ENCODE measurements at places on chromosomes 4 and X. TPM values are rescaled to one million over a fixed set of nuclear protein-coding genes. Genes with fewer than 3 reads are reported as not detected.

The RAB40AL gene
- total RNA-seq = 2.9 TPM

DNA sequence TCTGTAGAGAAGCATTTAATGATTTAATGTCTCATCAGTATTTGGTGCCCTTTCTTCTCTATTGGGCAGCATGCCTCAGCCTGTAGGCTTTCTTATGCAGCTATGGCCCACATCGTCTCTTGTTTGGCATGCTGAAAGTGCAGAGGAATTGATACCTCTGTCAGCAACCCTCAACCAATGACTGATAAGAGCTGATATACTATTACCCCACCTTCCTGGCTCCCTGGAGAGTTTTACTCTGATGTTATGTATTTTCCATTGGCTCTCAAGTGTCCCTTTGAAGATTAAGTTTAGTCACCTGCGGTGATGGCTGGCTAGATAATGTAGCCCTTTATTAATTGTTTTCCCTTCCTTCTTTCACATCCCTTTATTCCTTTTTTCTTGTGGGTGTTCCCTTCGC is 41.2 kb upstream of the PDHA2 start:
- H3K27ac ChIP-seq = no peak overlapping the region
- no peak overlapping the region for H3K4me3 ChIP-seq
- no peaks in the 10 kb centered on the region for H3K4me1 ChIP-seq

GRCh38 chr4:80027611-80028010 is 45.4 kb downstream of the ANTXR2 start:
- H3K27me3 ChIP-seq = no peaks in the 10 kb centered on the region
- H3K27ac ChIP-seq = no peak overlapping the region
- peaks cover 2% of the 10 kb centered on the region for H3K36me3 ChIP-seq

DNA sequence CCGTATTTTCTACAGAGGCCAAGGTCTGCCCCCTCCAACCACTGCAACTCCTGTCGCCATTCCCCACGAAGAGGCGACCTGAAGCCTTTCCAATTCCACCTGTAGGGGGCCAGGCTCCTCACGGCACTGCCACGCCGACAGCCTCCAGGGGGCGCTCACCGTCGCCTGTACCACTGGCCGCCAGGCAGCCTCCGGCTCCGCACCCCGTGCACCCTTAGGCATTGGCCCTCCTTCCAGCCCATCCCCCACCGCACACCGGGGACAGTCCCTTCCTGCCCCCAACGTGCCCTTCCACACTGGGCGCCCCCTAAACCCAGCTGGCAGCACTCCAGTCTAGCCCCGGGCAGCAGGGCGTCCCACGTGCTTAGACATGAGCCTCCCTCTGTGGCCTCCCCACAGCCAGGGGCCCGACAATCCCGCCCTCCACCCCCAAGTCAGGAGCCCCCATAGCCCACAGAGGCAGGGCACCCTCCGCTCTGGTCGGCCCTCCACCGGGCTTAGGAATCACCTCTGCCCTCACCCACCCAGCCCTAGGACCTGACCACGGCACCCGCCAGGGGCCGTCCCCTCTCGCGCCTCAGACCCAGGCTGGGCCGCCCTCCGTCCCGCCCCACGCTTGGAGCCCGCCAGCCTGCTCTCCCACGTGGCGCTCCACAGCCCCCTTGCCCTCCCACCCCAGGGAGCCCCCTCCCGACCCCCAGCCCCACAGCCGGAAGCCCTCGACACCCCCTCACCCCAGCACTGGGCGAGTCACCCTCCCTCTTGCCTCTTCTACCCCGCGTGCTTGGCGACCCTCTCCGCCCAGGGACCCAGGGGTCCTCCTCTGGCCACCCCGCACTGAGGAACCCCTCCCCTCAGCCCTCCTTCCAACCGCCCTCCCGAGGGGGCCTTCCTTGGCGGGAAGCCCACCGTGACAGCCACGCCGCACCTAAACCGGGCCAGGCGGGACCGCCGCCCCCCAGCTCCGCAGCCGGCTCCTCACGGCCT is 711 bp downstream of the PNMA6E start:
- no peak overlapping the region for H3K27ac ChIP-seq
- H3K4me3 ChIP-seq = no peak overlapping the region
- no peaks in the 10 kb centered on the region for H3K36me3 ChIP-seq
- no peaks in the 10 kb centered on the region for H3K27me3 ChIP-seq

- no peak for DNase-seq
- H3K27ac ChIP-seq = no peak overlapping the region
- no peaks in the 10 kb centered on the region for H3K36me3 ChIP-seq
- no peak overlapping the region for H3K4me3 ChIP-seq
Measured at GRCh38 chr4:2336659-2337058, 74.8 kb upstream of the MXD4 start.

- H3K4me1 ChIP-seq = no peaks in the 10 kb centered on the region
- DNase-seq = no peak
- H3K27me3 ChIP-seq = no peaks in the 10 kb centered on the region
- no peak overlapping the region for H3K27ac ChIP-seq
- no peak overlapping the region for H3K4me3 ChIP-seq
Measured at GRCh38 chrX:68754406-68754805, 74.4 kb upstream of the EFNB1 start.

DNA sequence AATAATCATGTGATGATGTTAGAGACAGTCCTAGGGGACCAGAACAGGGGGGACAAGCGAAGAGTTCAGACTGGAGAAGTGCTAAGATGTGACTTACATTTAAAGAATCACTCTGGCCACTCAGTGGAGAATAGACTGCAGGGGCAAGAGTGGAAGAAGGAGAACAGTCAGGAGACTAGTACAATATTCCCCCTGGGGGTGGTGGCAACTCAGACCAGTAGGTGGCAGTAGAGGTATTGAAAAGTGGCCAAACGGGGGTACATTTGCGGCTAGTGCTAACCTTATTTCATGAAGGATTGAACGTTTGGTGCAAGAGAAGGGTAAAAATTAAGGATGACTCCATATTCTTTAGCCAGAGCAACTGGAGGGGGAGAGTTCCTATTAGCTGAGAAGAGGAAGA is 2.7 kb upstream of the BMX start:
- no peaks in the 10 kb centered on the region for H3K36me3 ChIP-seq
- no peaks in the 10 kb centered on the region for H3K27me3 ChIP-seq
- H3K4me1 ChIP-seq = no peaks in the 10 kb centered on the region
- H3K4me3 ChIP-seq = no peak overlapping the region

- no peak for DNase-seq
- no peaks in the 10 kb centered on the region for H3K27me3 ChIP-seq
- no peaks in the 10 kb centered on the region for H3K36me3 ChIP-seq
- no peak overlapping the region for H3K4me3 ChIP-seq
- H3K4me1 ChIP-seq = no peaks in the 10 kb centered on the region
Measured at GRCh38 chr4:176794151-176794550, 1.4 kb upstream of the VEGFC start.

The ANAPC10 gene
- total RNA-seq = 20.2 TPM

The RAP1GDS1 gene
- 35.3 TPM for total RNA-seq

DNA sequence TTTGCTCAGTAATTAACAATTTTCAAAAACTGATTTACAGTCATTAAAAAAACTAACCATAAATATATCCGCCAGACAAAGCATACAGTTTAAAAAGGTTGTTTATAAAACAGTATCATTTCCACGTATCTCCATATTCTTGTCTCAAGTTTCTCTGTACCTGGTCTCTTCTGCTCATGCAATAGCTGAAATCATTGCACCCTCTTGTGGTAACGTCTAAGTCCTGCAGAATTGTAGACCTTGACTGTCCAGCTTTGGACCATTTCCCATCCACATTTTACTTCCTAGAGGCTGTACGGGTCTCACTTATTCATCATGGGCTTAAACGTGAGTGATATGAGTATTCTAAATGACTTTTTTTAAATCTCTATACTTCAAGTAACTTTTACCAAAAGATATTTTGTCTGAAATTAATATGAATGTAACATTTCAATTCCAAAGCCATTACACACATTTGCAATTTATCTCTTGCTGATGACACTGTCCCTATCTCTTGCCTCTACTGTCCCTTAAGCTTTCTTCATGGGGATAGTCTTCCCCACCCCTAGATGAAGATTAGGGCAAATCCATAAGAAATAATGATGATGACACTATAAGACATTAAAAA is 118.5 kb downstream of the BTC start:
- no peaks in the 10 kb centered on the region for H3K4me1 ChIP-seq
- H3K4me3 ChIP-seq = no peak overlapping the region
- no peak for DNase-seq
- H3K36me3 ChIP-seq = no peaks in the 10 kb centered on the region

DNA sequence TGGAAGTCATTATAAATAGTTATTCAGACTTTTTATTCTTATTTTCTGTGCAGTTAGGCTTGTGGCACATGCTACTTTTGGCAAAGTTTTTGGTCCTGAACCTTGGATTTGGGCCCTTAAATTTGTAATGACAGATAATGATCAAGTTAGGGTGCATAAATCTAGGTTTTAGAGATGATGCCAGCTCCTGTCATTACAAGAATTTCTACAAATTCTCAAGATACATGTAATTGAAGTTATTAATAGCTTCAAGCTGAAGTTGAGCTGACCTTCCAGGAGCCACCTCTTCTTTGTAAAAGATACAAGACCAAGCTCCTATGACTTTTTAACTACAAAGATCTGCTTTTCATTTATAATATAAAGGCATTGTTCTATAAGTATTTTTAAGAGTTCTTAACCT is 255.6 kb upstream of the UGT8 start:
- no peak for DNase-seq
- H3K36me3 ChIP-seq = no peaks in the 10 kb centered on the region
- H3K27ac ChIP-seq = no peak overlapping the region
- H3K4me3 ChIP-seq = no peak overlapping the region

The LANCL3 gene
- total RNA-seq = 2.2 TPM

- DNase-seq = no peak
- no peaks in the 10 kb centered on the region for H3K4me1 ChIP-seq
- H3K27me3 ChIP-seq = no peaks in the 10 kb centered on the region
- no peak overlapping the region for H3K27ac ChIP-seq
- H3K4me3 ChIP-seq = no peak overlapping the region
- no peaks in the 10 kb centered on the region for H3K36me3 ChIP-seq
Measured at GRCh38 chr4:167956676-167957075, 135.7 kb upstream of the ANXA10 start.

- H3K4me3 ChIP-seq = no peak overlapping the region
- H3K36me3 ChIP-seq = no peaks in the 10 kb centered on the region
- no peak overlapping the region for H3K27ac ChIP-seq
- no peak for DNase-seq
- no peaks in the 10 kb centered on the region for H3K4me1 ChIP-seq
Measured at GRCh38 chr4:54819034-54819433, 161.3 kb downstream of the KIT start.

GRCh38 chr4:7788193-7788592 is 151.5 kb downstream of the AFAP1 start:
- H3K4me1 ChIP-seq = no peaks in the 10 kb centered on the region
- no peaks in the 10 kb centered on the region for H3K36me3 ChIP-seq
- no peak overlapping the region for H3K27ac ChIP-seq
- DNase-seq = no peak
- H3K4me3 ChIP-seq = no peak overlapping the region
- no peaks in the 10 kb centered on the region for H3K27me3 ChIP-seq

- no peaks in the 10 kb centered on the region for H3K27me3 ChIP-seq
- DNase-seq = no peak
- H3K4me3 ChIP-seq = no peak overlapping the region
- H3K4me1 ChIP-seq = no peaks in the 10 kb centered on the region
Measured at GRCh38 chr4:181870326-181870725, 372.9 kb upstream of the TENM3 start.

GRCh38 chrX:150293311-150294013 is 69.7 kb upstream of the MAMLD1 start:
- H3K27me3 ChIP-seq = no peaks in the 10 kb centered on the region
- H3K27ac ChIP-seq = no peak overlapping the region
- no peaks in the 10 kb centered on the region for H3K36me3 ChIP-seq
- H3K4me1 ChIP-seq = no peaks in the 10 kb centered on the region

- no peaks in the 10 kb centered on the region for H3K36me3 ChIP-seq
- H3K4me3 ChIP-seq = no peak overlapping the region
- no peak overlapping the region for H3K27ac ChIP-seq
- no peaks in the 10 kb centered on the region for H3K4me1 ChIP-seq
- no peaks in the 10 kb centered on the region for H3K27me3 ChIP-seq
- DNase-seq = no peak
Measured at GRCh38 chrX:16130707-16131106, 7.3 kb downstream of the GRPR start.

GRCh38 chr4:109616243-109616642 is 56.2 kb downstream of the MCUB start:
- no peak overlapping the region for H3K4me3 ChIP-seq
- no peak overlapping the region for H3K27ac ChIP-seq
- DNase-seq = no peak
- H3K4me1 ChIP-seq = no peaks in the 10 kb centered on the region
- H3K36me3 ChIP-seq = no peaks in the 10 kb centered on the region

GRCh38 chrX:43500996-43501694 is 155.0 kb upstream of the MAOA start:
- H3K36me3 ChIP-seq = no peaks in the 10 kb centered on the region
- no peak overlapping the region for H3K4me3 ChIP-seq
- no peak overlapping the region for H3K27ac ChIP-seq
- no peaks in the 10 kb centered on the region for H3K4me1 ChIP-seq

- H3K4me1 ChIP-seq = no peaks in the 10 kb centered on the region
- no peaks in the 10 kb centered on the region for H3K36me3 ChIP-seq
- DNase-seq = no peak
- peak overlapping the region; percentile 6 for H3K27ac ChIP-seq
Measured at GRCh38 chrX:124194199-124194598, 138.3 kb upstream of the TEX13D start.

The ANKRD37 gene
- total RNA-seq = 22.2 TPM

The LUZP4 gene
- not detected for total RNA-seq

- no peaks in the 10 kb centered on the region for H3K4me1 ChIP-seq
- H3K4me3 ChIP-seq = no peak overlapping the region
Measured at GRCh38 chr4:100359441-100359840, 158.4 kb downstream of the EMCN start.

- H3K4me3 ChIP-seq = no peak within 1 kb of the TSS
- no peaks in the 10 kb centered on the region for H3K36me3 ChIP-seq
- peak; percentile 52 for DNase-seq
- H3K4me1 ChIP-seq = no peaks in the 10 kb centered on the region
- no peaks in the 10 kb centered on the region for H3K27me3 ChIP-seq
- no peak within 1 kb of the TSS for H3K27ac ChIP-seq
Measured at GRCh38 chrX:100928660-100929613, at the start of gene XKRX. XKRX (minus strand) TSS chrX:100928917; CDS start chrX:100928304, 613 bp downstream.

- no peaks in the 10 kb centered on the region for H3K36me3 ChIP-seq
- H3K4me3 ChIP-seq = no peak overlapping the region
- H3K27ac ChIP-seq = no peak overlapping the region
- H3K4me1 ChIP-seq = peaks cover 6% of the 10 kb centered on the region
Measured at GRCh38 chr4:38080061-38080974, 120.1 kb downstream of the PTTG2 start.

- no peaks in the 10 kb centered on the region for H3K27me3 ChIP-seq
- DNase-seq = no peak
- no peaks in the 10 kb centered on the region for H3K36me3 ChIP-seq
- no peaks in the 10 kb centered on the region for H3K4me1 ChIP-seq
- H3K27ac ChIP-seq = no peak overlapping the region
Measured at GRCh38 chr4:31275906-31276305, 555.7 kb downstream of the PCDH7 start.

DNA sequence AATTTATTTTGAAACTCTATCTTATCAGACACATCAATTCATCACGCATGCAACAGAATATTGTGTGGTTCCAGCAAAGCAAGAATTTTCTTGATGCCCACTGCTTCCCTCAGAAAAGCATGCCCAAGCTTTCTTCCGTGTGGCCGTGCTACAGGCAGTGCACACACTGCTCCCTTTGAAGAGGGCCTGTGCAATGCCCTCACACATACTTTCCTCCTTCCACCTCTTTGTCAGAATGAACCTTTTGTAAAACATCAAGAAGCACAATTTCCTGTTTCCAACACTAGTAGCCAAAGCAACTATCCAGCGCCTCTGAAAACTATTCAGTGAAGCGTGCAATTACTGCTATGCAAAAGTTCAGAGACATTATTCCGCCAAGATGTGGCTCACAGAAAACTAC is 201.7 kb downstream of the NLGN4X start:
- H3K36me3 ChIP-seq = no peaks in the 10 kb centered on the region
- no peak for DNase-seq
- no peak overlapping the region for H3K27ac ChIP-seq
- H3K4me1 ChIP-seq = no peaks in the 10 kb centered on the region
- no peaks in the 10 kb centered on the region for H3K27me3 ChIP-seq

The AIMP1 gene
- 39.3 TPM for total RNA-seq
